Esophagus squamous epithelium (tissue), 5 donors: ENCODE measurements at places on chromosomes 3 and 15.

DNA sequence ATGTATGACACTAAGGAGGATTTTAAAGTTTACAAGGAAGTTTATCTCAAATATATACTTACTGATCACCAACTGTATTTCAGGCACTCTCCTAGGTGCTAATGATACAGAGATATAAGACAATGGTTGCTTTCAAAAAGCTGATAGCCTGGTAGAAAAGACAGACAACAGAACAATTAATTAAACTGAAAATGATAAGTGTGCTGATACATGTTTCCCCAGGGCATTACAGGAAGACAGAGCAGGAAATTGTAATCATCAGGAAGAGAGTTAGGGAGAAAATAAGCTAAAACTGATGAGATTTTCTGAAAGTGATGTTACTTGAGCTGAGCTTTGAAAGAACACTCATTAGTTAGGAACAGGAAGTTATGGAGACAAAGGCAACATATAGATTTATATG, 229.7 kb downstream of the RSRC1 start:
- no peak for DNase-seq

- no peak for DNase-seq
Measured at GRCh38 chr15:51327081-51327480, 11.3 kb downstream of the CYP19A1 start.

- no peak for DNase-seq
Measured at GRCh38 chr3:46926039-46926438, 48.5 kb downstream of the PTH1R start.

DNA sequence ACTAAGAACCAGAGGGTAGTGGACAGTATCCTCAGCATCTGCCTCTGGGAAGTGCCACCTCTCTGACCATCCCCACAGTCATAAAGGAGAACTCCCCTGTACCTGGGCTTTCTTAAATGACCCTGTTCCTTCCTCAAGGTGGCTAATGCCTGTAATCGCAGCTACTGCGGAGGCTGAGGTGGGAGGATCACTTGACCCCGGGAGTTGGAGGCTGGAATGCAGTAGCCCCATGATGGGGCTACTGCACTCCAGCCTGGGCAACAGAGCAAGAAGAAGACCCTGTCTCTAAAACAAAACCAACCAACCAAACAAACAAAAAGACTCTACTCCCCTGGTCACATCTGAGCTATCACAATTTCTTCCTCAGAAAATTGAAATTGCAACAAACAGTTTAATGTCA, 848 bp upstream of the BUB1B start:
- no peak for DNase-seq

DNA sequence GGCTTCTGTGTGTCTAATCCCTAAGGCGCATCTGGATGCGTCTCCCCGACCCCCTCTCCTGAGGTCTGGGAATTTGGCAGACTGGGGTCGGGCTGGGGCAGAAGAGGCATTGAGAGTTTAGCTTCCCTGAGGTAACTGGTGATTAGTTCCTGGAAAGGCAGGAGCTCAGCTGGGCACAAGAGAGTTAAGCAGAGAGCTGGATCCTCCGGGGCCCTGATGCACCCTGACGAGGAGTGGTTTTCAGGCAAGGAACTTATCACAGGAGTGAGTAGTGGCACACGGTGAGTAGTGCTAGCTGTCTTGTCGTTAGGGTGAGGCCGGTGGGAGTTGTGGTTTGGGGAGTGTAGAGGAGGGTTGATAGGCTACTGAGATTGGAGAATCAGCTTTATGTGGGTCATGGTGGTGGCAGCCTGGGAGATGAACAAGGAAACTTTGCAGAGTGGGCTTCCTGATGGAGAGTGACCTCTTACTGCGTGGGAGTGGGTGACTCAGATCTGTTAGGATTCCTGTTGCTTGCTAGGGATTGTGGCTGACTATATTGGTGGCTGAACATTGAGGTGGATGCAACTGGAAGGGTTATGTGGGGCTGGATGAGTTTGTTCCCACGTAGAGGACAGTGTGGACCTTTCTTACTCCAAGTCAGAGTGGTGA, 897 bp downstream of the RAD54L2 start:
- DNase-seq, result no peak

DNA sequence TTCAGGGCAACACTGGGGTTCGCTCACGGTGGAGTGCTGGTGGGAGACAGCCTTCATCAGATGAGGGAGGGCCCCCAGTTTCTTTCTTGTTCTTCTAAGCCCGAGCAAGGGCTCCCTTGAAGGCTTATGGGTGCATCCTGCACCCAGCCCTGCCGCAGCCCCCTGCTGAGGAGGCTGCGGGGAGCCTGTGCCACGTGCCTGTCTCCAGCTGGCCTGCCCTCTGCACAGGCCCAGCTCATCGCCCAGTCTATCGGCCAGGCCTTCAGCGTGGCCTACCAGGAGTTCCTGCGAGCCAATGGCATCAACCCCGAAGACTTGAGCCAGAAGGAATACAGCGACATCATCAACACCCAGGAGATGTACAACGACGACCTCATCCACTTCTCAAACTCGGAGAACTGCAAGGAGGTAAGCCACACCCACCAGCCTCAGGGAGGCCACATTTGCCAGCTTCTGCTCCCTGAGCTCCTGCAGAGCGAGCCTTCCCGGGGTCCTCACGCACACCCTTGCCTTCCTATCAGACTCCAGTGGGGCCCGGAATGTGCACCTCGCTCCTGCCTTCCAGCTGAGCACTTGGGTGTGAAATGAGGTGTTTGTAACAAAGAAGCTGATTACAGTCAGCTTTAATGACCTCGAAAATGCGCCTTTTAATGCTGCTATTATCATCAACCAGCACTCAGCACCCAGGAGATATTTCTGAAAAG, 164.3 kb downstream of the NSMCE3 start:
- no peak for DNase-seq

- DNase-seq, result no peak
Measured at GRCh38 chr15:87268675-87269074, 987.9 kb downstream of the NTRK3 start.

- DNase-seq, result no peak
Measured at GRCh38 chr3:40843851-40844548, 319.2 kb downstream of the ZNF621 start.

- no peak for DNase-seq
Measured at GRCh38 chr3:59978979-59979378, 929.2 kb upstream of the CFAP20DC start.

- no peak for DNase-seq
Measured at GRCh38 chr3:187290503-187290902, 1.0 kb downstream of the MASP1 start.

- no peak for DNase-seq
Measured at GRCh38 chr15:100958326-100959065, 39.3 kb downstream of the LRRK1 start.

- DNase-seq, result no peak
Measured at GRCh38 chr15:67358812-67359211, 104.2 kb downstream of the IQCH start.

DNA sequence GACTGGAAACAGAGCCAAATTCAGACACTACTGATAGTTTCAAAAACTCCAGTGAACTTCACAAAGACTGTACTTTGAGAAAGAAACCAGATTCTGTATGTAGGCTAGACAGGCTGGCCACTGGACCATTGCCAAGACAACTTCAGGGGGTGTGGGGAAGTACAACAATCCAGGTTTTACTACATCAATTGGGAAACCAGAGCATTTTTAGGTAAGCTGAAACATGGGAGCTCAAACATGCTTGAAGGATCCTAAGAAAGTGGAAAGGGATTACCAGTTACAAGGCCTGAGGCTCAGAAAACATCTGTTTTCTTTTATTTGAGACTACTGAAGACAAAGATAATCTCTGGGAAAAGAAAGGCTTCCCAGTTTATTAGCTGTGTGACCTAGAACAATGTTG, 26.9 kb upstream of the ZNF280D start:
- no peak for DNase-seq

DNA sequence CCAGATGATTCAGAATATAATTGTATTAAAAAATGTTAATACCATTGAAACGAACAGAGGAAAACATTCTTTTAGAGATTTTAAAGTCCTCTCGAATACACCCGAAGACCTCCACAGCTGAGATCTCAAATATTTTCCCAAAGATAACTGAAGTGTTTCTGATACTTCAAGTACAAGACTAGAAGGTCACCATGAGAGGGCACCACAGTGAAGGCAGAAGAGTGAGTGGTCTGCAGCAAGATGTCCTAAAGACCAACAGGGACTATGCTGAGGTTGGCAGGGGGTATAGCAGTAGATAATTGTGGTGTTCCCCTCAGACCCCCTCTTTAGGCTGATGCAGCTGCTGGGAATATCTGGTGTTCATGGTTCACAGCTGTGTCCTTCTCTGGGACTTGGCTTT, 156.5 kb downstream of the PDCD6IP start:
- DNase-seq, result no peak

DNA sequence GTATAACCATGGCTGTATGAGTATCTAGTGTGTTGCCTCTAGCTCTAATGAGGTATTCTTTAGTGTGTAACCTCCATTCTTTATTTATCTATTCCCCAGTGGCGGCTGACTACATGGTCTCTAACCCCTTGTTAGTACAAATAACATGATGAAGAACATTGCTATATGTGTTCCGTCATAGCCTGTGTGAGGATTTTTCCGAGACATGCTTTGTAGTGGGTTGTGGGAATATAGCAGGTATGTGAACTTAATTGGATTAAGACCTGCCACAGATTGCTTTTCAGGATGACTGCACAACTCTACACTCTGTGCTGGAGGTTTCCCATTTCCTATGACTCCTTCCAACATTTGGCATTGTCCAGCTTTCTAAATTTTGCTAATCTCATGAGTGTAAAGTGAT, 563.4 kb downstream of the ROBO1 start:
- no peak for DNase-seq
